ENCODE measurements at places on chromosomes 12 and 14.

DNA sequence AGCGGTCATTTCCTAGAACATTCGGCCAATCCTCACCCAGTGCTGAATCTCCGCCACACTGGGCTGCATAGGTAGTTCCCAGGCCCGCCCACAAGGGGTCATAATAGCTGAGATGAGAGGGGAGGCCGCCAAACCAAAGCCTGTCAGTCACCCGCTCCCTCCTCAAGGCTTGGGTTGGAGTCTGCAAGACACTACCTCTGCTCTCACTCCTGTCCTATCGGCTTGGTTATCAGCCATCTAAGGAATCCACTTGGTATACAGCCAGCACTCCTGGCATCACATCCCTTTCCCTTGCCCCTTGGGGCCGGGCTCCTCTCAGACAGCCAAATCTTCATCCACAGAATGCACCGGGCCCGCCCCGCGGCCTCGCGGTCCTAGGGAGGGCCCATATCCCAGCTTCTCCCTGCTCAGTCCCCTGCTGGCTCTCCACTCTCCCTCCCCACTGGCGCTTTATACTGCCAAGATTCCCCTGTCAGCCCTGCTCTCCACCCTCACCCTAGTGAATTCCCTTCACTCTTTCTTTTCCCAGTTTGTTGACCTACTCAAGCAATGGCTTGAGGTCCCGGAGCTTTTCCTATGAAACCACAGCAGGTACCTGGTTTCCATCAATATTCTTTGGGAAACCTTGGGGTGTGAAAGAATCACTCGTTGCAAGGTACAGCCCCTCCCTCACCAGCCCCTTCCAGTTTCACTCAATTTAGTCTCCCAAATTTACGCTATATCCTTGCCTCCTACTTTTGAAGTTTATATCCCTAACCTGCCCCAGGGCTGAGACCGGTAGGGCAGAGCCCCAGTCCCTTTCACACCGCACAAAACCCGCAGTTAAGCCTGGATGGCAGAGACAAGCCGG lies 1.4 kb downstream of the IFFO1 start:
- no peak for DNase-seq

- DNase-seq: no peak
These were observed 579.1 kb downstream of the PRKD1 start for GRCh38 chr14:29348504-29348903.

DNA sequence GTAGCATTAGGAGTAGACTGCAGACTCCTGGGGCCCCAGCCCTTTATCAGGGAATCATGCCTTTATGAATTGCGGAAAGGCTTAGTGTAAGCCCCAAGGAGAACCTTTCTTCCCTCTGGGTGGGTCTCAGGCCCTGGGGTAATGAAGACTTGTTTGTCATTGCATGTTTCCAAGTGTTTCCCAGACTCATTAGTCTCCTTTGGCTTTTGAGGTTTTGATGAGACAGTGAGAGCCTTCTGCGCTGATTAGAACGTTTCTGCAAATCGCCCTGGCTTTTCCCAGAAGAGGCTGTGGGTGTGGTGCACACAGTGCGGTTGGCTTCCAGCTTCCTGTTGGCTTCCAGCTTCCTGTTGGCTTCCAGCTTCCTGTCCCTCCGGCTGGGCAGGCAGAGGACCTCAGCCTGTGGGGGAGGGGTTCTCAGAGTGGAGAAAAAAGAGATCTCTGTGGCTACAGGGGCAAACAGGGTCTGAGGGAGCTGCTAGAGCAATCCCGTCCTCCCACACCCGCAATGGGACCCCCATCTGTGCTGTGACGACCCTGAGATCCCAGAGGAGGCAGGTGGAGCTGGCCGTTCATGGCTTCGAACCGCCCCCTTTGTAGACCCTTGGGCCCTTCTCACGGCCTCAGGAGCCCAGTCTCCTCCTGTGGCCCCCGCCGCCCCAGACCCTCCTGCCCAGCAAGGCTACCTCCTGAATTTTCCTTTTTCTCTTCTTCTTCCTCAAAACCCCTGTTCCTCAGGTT lies 42.1 kb downstream of the GPR68 start:
- peak; percentile 14 for DNase-seq

- DNase-seq: no peak
These were observed 344.8 kb upstream of the USP15 start for GRCh38 chr12:61915420-61915819.

DNA sequence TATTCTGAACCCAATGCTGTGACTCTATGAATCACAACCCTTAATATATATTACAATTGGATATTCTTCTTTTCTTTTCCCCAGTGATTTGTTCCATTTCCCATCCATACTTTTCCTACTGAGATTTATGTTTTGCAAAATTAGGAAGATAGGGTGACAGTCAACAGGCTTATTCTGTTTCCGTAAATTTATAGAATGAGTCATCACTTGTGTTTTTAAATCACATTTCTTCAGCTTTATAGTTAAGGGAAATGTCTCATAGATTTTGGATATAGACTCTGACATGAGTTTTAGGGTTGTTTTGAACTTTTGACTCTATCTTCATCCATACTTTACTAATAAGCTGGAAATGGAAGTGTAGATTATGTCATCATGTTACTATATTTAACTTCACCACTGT lies 661.6 kb upstream of the FBXO33 start:
- no peak for DNase-seq

DNA sequence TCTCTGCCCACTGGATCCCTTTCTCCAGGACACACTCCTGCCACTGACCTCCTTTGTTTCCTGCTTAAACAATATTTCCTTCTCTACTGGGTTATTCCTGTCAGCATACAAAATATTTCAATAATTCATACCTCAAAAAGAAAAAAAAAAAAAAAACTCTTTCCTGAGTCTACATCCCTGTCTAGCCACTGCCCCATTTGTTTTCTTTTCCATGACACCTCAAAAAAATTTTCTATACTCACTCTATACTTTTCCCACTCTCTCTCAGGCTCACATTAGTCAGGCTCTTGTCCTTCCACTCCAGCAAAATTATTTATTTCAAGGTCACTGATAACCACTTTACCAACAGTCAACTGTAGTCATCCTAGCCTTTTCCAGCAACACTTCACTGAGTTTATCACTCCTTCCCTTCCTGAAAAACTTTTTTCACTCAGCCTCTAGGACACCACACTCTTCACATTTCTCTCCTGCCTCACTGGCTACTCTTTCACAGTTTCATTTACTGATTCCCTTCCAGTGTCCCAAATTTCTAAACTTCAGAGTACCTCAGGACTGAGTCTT lies 29.4 kb upstream of the GXYLT1 start:
- no peak for DNase-seq

- DNase-seq: no peak
These were observed 43.2 kb upstream of the PHC1 start for GRCh38 chr12:8871068-8871467.

DNA sequence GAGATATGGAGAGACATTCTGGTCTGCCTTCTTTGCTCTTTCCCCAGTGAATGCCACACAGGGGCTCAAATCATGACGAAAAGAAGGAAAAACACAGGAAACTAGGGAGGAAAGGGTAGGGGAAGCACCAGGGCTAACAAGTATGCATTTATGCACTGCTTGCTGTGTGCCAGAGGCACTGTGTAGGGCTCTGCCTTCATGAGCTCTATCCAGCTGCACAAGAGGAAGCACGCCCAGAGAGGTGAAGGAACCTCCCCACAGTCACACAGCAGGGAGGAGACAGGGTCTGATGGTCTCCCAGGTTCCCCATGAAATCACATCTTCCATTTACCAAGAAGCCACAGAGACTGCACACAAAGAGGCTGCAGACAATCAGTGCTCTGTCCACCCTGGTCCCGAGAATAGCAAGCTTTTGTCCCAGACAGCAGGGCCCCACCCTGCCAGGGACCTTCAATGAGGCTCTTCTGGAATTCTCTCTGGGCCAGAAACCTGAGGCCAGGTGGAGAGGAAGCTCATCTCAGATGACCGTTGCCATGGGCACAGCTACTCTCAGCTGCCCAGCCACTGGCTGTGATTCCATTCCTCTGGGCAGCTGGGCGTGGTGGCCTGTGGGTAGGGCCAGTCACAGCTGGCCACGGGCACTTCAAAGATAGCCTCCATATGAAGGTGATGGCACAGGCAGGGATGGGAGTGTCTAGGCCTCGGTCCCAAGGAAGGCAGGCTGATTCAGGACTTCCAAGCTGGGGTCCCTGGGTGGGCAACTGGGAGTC lies 7.3 kb upstream of the TRPV4 start:
- no peak for DNase-seq

GRCh38 chr12:47094804-47095203 lies 15.0 kb upstream of the AMIGO2 start:
- no peak for DNase-seq

GRCh38 chr14:40113671-40114070 lies 681.4 kb upstream of the FBXO33 start:
- DNase-seq: no peak

DNA sequence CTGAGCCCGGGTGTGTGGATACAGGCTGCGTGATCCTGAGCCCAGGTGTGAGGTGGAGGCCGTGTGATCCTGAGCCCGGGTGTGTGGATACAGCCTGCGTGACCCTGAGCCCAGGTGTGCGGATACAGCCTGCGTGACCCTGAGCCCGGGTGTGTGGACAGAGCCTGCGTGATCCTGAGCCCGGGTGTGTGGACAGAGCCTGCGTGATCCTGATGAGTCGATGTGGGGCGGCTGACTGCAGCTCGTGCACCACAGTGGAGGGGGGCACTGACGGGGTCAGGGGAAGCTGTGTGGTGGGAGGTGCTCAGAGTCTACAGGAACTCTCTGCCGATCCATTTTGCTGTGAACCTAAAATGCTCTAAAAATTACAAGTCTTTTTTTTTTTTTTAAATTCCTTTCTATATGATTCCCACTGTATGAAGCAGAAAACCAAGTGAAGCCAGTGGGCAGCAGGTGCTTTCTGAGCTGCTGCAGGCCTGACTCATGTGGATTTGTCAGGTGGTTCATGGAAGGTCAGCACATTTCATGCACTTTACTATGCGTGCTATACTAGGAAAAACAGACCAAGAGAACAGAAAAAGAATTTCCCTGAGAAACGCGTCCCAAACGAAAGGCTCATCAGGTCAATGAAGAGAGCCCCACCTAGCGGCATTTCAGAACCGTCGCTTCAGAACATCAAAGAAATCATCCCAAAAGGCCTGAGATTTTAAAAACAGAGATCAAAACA lies 19.3 kb downstream of the BRF1 start:
- DNase-seq: peak; percentile 8

GRCh38 chr14:51472881-51473280 lies 178.8 kb upstream of the FRMD6 start:
- peak; percentile 71 for DNase-seq

GRCh38 chr12:128581321-128581761 lies 242.4 kb downstream of the SLC15A4 start:
- DNase-seq: no peak

DNA sequence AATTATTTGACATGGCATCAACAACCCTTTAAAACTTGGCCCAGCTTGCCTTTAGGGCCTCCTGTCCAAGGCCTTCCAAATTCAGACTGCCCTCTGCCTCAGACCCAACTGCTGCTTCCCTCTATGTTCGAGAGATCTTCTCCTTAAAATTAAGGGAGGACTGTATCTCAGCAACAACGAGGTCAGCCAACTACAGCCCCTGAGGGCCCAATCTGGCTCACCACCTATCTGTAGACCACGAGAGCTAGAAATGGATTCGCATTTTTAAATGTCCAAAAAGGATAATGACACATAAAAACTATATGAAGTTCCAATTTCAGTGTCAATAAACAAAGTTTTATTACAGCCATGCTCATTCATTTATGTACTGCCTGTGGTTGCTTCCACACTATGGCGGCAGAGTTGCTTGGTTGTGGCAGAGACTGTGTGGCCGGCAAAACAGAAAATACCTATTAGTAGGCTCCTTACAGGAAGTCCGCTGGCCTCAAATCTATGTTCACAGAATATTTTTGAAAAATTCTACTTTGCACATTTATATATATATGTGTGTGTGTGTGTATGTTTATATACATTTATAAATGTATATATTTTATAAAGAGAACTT lies 1026.9 kb downstream of the BCL11B start:
- no peak for DNase-seq

DNA sequence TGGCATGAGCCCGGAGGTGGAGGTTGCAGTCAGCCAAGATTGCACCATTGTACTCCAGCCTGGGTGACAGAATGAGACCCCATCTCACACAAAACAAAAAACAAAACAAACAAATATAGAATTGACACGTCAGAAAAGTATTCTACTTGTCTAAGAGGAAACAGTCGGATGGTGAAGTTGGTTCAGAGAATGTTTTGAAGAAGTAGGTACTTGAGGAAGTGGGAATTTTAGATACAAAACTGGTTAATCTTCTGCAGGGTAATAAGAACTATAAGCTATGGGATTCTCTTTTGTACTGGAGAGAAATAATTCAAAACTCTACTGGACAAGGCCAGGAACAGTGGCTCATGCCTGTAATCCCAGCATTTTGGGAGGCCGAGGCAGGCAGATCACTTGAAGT lies 14.6 kb upstream of the TCTN1 start:
- DNase-seq: no peak

GRCh38 chr12:64685050-64685449 lies 74.2 kb downstream of the GNS start:
- no peak for DNase-seq

- no peak for DNase-seq
These were observed 25.5 kb downstream of the ADIPOR2 start for GRCh38 chr12:1716215-1716862.

GRCh38 chr14:55126932-55127459 lies 2.1 kb upstream of the LGALS3 start:
- DNase-seq: no peak

GRCh38 chr12:76470028-76470939 lies 89.3 kb downstream of the OSBPL8 start:
- DNase-seq: no peak

DNA sequence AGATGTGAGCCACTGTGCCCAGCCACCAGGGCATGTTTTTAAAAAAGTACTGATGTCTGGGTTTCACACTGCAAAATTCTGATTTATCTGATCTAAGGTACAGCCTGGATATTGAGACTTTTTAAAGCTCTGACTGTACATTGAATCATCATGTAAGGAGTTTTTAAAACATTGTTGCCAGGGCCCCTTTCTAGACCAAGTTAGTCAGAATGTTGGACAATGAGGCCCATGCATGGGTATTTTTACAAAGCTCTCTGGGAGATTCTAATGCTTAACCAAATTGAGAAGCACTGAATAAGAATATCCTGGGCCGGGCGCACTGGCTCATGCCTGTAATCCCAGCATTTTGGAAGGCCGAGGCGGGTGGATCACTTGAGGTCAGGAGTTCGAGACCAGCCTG lies 16.7 kb downstream of the TMEM19 start:
- DNase-seq: no peak

GRCh38 chr12:4270831-4271716 lies 2.5 kb upstream of the CCND2 start:
- DNase-seq: no peak

GRCh38 chr14:103989964-103990363 lies 47.6 kb upstream of the RD3L start:
- no peak for DNase-seq

Data from NCI-H524 treated with DMSO at 0.1 percent for 48 hours (cell line).